ENCODE measurements at places on chromosomes 3 and 15.

- DNase-seq = no peak
Measured at GRCh38 chr15:40329804-40330203, 6.3 kb downstream of the INAFM2 start.

GRCh38 chr3:141266797-141267555, 35.4 kb downstream of the PXYLP1 start:
- DNase-seq = peak; percentile 20

GRCh38 chr15:73233623-73234022, 135.1 kb downstream of the HCN4 start:
- no peak for DNase-seq

GRCh38 chr15:48858401-48858800, 19.5 kb upstream of the EID1 start:
- DNase-seq = peak; percentile 20

DNA sequence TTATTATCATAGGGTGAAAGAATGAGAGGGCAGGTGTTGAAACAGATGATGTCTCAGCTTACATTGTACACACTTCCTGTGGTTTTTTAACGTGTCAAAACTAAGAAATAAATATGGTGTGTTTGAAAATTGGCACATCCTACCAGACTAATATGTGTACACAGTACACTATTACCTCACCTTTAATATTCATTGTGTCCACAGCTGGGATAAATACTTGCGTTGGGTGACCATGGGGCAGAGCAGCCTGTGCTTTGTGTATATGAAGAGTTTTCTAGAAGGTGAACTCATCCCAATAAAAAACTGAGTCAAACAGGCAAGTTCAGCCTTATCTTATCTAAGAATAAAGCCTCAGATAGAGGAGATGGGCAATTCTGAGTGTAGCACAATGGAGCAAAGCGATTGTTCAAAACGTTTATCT, 17.3 kb downstream of the SUCNR1 start:
- peak; percentile 88 for DNase-seq

GRCh38 chr3:189460511-189460910, 170.7 kb upstream of the TP63 start:
- no peak for DNase-seq

DNA sequence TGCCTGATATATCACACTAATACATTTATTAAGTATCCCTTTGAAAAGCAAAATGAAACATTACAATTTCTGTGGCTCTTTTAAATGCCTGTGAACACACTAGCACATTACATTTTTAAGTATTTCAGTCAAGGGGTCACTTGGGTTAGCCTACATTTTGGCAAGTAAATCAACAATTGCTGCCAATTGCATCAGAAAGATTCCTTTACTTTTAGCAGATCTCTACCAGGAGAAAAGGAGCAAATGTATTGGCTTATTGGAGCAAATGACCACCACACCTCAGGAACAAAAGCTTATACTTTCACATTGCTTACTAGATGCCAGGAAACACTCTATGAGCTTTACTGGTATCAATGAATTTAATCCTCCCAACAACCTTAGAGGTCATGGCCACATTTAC, 947.1 kb downstream of the FHIT start:
- DNase-seq = no peak

DNA sequence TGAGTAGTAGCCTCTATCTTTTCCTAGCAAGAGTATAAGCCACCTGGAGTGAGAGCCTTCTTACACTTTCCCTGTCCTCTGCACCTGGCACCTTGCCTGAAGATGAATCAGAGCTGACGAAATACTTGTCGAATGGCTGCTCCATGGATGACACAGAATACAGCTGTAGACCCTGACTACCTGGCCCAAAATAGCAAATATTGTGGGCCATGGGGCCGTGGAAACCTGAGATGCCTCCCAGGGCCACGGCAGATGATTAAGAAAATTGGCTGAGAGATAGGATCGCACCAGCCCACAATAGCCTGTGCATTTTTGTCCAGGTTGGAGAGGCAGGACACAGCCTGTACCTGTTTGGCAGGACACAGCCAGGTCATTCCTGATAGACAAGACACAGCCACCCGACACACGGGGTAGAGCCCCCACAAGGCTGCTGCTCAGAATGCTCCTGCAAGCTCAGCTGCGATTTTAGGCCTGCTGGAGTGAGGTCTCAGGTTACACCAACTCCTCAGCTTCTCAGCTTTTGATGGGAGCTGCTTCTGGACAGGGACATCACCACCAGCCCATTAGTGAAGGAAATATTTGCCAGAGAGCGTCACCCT, 22.9 kb upstream of the TPM1 start:
- DNase-seq = no peak

GRCh38 chr15:59689626-59690236, 611 bp upstream of the BNIP2 start:
- peak; percentile 79 for DNase-seq

GRCh38 chr15:57726411-57726810, 19.9 kb downstream of the POLR2M start:
- DNase-seq = no peak

DNA sequence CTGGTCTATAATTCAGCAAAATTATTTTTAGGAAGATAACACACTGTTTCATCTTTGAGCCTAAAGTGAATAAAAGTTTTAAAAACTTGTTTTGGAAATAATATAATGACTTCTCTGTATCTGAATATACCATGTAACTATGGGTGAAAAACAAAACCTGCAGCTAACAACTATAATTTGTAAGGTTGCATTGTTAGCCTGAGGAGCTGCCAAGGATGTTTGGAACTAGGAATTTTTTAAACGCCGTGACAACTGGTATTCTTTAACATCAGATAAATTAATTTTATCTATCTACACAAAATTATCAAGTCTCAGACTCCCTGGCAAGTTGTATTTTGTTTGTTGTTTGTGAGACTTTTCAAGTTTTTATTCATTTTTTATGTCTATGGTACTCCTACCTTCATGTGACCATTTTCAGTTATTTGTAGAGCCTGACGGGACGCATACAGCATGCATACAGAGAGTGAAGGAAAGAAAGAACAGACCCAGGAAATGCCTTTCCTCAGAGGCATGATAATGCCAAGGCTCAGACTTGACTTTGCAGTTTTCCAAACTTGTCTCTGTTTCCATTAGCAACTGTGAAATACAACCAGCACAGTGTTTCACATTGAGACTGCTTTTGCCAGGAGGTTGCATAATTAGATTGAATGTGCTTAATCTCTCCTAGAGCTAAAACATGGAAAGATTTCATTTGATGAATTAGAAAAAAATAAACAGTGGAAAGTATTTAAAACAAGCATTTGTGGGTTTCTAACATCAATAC, 60.8 kb upstream of the ARHGEF26 start:
- DNase-seq = no peak

GRCh38 chr3:171058058-171058457, 31.5 kb upstream of the SLC2A2 start:
- DNase-seq = no peak

GRCh38 chr3:143389388-143389787, 269.8 kb downstream of the CHST2 start:
- DNase-seq = peak; percentile 47

DNA sequence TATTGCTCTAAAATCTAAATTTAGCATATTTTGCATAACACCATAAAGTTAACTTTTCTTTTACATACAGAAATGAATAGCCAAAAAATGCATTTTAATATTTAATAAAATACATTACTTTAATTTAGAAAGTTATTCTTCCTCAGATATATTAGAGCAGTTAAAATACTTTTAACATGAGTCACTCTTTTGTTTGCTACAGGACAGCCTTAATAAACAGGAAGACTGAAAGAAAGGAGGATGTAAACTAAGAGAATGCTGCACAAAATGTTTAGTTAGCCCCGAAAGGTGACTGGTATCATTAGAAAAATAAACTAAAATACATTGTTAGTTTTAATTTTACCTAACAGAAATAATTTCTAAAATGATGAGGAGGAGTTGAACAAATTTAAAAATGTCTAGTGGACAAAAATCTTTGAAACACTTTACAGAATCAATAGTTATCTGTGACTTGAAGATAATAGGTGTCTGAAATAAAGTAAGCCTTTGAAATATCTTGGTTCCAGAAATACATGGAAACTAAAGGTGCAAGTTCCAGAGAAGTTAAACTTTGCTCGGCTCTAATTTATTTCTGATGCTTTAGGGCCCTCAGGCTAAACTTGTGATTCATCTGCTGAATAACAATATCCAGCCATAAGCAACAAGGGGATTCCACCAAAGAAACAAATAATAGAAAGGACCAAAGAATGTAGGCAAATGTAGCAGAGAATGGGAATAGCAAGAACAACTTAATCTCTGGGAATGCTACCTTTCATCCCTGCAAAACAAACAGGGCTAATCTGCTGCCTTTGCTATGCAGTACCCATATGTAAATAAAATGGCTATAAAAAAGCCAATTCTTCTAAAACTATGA, 138.3 kb upstream of the UBP1 start:
- no peak for DNase-seq

GRCh38 chr3:180698760-180699270, 19.5 kb upstream of the CCDC39 start:
- DNase-seq = no peak

GRCh38 chr3:109982201-109982600, 644.9 kb upstream of the DPPA4 start:
- no peak for DNase-seq

DNA sequence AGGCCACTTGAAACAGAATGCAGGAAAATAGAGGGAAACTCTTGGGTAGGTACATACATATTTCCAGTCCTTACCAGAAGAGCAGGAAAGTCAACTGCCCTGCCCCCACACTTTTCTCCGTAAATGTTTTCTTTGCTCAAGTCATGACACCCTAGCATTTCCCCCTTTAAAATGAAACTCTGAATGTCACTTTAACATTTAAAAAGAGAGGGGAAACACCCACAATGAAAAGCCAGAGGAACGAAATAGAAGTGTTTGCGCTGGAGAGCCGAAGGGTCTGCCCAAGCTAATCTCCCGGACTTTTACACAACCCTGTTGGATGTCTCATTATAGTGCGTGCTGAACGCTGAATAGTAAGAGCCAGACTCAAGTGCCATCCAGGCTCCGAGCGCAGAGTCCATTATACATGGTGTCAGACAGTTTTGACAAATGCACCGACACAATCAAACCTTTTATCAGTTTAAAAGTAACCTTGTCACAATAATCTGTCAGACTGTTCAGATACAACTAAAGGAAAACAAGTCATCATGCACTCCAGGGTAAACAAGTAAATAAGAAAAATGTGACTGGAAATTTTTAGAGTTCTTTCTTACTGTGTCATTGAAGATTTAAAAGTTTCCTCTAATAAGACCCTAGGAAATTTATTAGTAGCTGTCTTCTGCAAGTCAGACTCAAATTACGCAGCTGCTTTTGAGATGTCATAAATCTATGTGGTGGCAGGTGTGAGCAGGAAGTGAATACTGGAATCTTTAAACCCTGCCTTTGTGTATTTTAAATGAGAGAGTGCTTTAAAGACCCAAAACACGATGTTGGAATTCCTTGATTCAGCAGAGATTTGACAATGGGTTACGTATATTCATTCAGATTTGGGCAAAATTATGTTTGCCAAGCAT, 159.8 kb downstream of the RBMS3 start:
- no peak for DNase-seq

- peak; percentile 42 for DNase-seq
Measured at GRCh38 chr15:92082006-92082843, 228.7 kb downstream of the SLCO3A1 start.

- no peak for DNase-seq
Measured at GRCh38 chr3:6326771-6327170, 534.1 kb upstream of the GRM7 start.

DNA sequence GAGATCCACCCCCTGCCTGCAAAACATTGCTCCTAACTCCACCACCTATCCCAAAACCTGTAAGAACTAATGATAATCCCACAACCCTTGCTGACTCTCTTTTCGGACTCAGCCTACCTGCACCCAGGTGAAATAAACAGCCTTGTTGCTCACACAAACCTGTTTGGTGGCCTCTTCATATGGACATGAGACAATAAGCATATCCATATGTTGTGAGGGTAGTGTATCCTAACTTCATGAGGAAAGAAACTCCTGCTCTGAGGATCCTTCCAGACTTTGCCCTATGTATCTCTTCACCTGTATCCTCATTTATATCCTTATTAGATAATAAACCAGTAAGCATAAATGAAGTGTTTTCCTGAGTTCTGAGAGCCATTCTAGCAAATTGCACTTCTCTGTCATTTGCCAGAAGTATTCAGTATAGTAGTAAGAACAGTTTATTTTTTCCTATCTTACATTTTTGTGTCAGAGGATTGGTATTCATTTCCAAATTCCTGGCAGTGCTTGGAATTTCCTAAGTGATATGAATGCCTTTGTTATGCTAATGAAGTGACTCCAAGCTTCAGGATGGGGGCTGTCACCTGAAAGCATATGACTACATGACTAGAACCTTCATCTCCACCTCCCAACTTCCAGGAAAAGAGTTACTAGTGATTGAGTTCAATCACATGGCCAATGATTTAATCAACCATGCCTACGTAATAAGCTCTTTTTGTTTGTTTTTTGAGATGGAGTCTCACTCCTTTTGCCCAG, 30.2 kb downstream of the TTBK2 start:
- DNase-seq = no peak

DNA sequence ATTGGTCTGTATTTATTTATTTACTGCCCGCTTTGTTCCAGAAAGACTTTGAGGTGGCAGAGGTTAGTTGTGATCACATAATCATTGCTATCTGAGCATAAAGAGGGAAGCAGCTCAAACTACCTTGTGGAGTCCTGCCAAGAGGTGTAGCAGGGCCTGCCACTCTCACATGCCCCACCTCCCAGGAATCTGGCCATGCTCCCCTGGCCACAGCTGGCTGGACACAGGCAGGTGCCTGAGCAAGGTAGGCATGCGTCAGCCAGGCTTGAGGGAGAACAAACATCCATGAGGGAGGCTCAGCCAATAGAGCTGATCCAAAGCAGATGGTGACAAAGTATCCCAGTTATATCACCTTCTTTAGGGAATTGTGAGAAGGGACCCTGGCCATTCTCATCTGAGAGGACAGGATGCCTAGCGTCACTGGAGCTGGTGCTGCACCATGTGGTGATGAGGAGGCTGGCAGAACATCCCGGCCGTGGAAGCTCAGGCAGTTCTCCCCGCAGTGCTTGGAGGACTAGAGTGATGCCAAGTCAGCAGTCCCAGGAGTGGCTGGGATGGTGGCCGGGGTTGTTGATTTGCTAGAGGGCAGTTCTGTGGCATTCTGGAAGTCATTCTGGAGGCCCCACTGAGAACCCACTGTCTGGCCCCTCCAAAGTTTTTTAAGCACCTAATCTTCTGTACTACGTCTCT, 6.8 kb upstream of the POLG start:
- DNase-seq = no peak

- no peak for DNase-seq
Measured at GRCh38 chr3:68447885-68448284, 484.5 kb downstream of the TAFA4 start.

DNA sequence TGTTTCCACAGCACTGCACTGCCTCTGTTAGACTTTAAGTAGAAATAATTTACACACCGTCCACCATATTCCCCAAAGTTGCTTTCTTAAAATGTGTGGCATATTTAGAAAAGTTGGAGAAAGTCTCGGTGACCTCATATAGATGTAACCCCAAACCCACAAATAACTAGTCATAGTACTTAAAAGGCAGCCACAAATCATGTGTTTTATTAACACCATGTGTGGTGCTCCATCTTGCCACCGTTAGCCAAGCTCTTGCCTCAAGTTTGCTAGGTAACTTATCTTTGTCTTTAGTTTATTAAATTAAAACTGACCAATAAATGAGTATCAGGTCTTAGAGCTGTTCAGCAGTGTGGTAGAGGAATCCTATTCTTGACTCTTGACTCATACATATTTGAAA, 257.9 kb downstream of the UBE2E2 start:
- DNase-seq = no peak

- DNase-seq = no peak
Measured at GRCh38 chr15:91561371-91562100, 292.0 kb upstream of the SLCO3A1 start.

Data from MM.1S (cell line).